ENCODE measurements at places on chromosomes 6 and 20.

GRCh38 chr6:27863962-27864905 lies 48.0 kb downstream of the OR2B2 start:
- no peak for DNase-seq

- no peak for DNase-seq
Observed at GRCh38 chr6:131282365-131282764, 147.1 kb downstream of the AKAP7 start.

DNA sequence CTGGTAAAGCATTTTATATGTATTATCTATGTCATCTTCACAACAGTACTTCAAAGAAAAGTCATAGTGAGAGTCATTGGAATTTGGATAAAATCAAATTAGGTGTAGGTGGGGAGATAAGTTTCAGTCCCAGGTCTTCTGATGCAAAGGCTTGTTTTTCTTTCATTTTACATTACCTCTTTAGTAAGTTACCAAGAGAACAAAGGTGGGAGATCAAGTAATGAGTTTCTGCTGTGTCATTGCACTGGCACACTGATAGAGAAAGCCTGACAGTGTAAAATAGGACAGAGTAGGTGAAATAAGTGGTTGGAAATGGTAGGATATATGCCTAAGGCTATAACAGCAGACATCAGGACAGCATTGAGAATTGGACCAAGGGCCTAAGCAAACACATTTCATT lies 250.4 kb downstream of the NKAIN2 start:
- no peak for DNase-seq

- no peak for DNase-seq
Observed at GRCh38 chr20:40812415-40812925, 123.4 kb upstream of the MAFB start.

- DNase-seq = no peak
Observed at GRCh38 chr6:107353773-107354382, 105.5 kb downstream of the PDSS2 start.

- no peak for DNase-seq
Observed at GRCh38 chr20:44206132-44206531, 4.4 kb downstream of the OSER1 start.

GRCh38 chr20:9942736-9943135 lies 92.1 kb upstream of the ANKEF1 start:
- DNase-seq = no peak

DNA sequence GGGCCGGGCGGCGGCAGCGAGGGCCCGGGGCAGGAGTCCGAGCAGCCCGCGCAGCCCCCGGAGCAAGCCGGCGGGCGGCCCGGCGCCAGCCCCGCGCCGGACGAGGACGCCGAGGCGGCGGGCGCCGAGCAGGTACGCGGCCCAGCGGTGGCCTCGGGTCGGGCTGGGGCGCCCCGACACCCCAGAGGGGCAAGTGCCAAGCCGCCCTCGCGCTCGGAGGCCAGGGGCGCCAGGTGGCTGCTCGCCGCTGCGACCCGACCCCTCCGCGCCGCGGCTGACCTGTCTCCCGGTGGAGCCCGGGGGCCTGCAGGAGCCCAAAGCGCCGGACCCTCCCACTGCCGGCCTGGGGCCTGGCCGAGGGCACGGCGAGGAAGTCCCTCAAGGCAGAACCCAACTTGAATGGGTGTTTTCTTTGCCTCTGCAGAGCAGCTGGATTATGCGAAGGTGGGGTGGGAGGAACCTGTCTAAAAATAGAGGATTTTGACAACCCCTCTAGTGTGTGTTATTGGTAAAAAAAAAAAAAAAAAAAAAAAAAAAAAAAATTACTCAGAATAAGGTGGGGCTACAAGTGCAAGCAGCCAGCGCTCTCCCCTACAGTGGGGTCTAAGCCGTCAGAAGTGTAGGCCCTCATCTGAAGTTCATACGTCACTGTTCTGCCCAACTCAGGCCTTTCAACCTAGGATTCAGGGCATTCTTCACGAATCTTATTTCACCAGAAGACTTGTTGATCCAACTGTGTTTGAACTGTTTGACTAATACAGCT lies 609 bp downstream of the OGFRL1 start:
- no peak for DNase-seq

DNA sequence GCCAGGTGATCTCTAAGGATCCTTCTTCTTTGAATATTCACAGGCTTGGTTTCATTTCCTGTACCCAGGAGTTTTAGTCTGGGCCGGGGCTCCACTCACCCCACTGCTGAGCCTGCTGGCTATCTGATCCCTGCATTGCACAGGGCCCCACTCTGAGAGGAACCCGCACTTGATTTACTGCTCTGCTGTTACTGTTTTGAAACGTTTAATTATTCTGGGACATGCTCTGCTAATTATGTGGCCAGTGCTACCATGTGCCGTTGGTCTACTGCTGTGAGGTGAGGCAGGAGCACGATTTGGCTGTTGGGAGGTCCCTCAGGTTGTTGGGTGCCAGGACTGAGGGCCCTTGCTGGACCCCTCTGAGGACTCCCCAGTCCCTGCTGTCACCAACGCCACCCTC lies 108.7 kb upstream of the SIRPA start:
- DNase-seq = no peak

DNA sequence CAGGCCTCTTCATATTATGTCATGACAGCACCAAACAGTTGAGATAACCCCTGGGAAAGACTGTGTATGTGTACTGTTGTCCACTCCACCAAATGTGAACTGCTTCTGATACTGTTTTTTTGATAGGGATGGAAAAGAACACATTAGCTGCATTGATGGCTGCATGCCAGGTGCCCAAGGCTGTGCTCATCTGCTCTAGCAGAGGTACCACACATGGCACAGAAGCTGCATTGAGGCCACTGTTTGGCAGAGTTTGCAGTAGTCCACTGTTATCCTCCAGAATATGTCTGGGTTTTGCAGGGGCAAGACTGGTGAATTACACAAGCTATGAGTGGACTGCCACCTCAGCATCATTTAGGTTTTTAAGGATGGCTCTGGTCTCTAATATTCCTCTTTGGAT lies 28.2 kb upstream of the ELMO2 start:
- no peak for DNase-seq

- no peak for DNase-seq
Observed at GRCh38 chr6:63705707-63706106, 70.1 kb downstream of the PHF3 start.

GRCh38 chr6:136037876-136038460 lies 186.5 kb downstream of the PDE7B start:
- peak; percentile 74 for DNase-seq

- no peak for DNase-seq
Observed at GRCh38 chr20:32943490-32944052, 60.7 kb downstream of the SUN5 start.

DNA sequence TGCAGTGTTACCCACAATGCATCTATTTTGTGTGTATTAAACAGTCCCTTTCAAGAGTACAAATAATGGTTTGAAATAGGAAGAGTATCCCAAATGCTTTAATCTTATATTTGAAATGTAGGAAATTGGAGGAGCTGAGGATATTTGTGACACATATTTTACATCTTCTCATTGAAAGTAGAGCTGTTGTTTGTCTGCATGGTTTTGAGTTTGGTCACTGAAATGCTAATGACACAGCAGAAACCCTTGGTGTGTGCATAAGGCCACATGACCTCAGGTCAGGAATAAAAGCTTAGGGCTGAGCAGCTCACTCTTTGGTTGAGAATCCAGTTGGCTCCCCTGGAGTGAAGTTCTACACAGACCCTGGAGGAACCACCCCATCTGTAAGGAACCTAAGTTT lies 49.8 kb downstream of the TPD52L1 start:
- no peak for DNase-seq

GRCh38 chr6:138979813-138980668 lies 8.0 kb downstream of the REPS1 start:
- DNase-seq = no peak

- no peak for DNase-seq
Observed at GRCh38 chr6:168641446-168641845, 200.5 kb downstream of the SMOC2 start.

GRCh38 chr6:11964729-11965335 lies 47.3 kb upstream of the HIVEP1 start:
- peak; percentile 12 for DNase-seq

DNA sequence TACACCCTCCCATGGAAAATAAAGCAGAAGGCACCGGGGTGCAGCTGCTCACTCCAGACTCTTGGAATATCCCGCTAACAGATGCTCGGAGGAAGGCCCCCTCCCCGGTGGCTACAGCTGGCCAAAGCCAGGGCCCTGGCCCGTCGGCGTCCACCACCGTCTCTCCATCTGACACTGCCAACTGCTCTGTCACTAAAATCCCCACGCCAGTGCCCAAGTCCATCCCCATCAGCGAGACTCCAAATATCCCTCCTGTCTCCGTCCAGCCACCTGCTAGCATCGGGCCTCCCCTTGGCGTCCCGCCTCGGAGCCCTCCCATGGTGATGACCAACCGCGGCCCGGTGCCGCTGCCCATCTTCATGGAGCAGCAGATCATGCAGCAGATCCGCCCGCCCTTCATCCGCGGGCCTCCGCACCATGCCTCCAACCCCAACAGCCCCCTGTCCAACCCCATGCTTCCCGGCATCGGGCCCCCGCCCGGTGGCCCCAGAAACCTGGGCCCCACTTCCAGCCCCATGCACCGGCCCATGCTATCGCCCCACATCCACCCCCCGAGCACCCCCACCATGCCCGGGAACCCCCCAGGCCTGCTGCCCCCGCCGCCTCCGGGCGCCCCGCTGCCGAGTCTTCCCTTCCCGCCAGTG lies 143.9 kb downstream of the SOBP start:
- no peak for DNase-seq

GRCh38 chr20:15252304-15252703 lies 914.9 kb upstream of the FLRT3 start:
- DNase-seq = no peak

DNA sequence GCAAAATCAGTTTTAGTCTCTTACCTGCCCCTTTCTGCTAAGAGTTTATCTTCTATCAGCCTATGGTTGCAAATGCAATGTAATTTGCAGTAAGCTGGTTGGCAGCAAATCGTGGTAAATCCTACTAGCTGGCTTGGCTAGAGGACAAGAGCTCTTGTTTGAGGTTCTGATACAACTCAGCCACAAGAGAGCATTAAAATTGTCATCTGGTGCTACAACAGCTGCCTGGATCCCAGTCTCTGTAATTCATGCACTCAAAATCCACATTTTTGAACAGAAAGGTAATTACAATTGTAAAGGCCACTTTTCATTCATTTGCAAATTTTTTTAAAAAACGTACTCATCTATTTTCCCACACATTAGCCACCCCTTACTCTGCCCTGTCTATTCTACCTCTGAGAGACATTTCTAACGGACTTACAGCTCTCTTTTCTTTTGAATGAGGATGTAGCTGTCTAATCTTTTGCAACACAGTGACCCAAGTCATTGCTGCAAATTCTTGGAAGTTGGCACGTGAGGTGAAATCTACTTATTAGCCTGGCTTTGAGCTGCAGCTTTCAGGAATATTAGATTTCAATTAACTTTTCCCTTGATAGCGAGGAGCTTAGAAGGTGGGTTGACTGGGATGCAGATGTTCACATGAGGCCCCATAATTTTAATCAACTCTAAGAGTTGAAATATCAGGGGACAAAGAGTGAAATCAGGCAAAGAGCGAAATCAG lies 54.0 kb upstream of the FAM184A start:
- no peak for DNase-seq

DNA sequence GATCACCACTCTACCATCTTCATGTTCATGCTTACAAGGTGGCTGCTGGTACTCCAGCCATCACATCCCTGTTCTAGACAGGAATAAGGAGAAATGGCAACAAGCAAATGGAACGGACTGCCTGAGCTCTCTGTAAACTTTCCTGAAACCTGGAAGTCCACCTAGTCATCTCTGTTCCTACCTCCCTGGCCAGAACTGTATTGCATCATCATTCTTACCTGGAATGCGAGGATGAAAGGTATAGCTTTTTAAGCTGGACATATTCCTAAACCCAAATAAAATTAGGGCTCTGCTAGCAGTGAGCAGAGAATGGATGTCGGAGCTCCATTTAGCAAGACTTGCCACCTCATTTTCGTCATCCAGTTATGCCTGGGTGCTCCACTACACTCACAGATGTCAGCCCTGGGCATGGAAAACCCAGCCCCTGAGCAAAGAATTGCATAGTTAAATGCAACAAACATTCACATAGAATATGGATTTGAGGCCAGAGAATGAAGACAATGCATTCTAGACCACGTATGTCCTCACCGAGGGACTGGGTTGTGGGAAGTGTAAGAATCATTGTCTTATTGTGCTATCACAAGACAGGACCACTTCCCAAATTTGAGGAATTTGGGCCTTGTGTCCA lies 214.3 kb upstream of the CDYL start:
- DNase-seq = no peak

GRCh38 chr20:12394786-12395185 lies 477.1 kb downstream of the BTBD3 start:
- DNase-seq = no peak
